ENCODE measurements at places on chromosomes 3 and 15. TPM values are rescaled to one million over a fixed set of nuclear protein-coding genes. Genes with fewer than 3 reads are reported as not detected.

The TMEM158 gene
- 3.8 TPM for total RNA-seq

The HESX1 gene
- total RNA-seq = 0.74 TPM

The CFAP91 gene
- total RNA-seq = 7.7 TPM

The FRMD5 gene
- 0.71 TPM for total RNA-seq

The GREM1 gene
- total RNA-seq = not detected

The KCNH8 gene
- total RNA-seq = not detected

The LRRN1 gene
- total RNA-seq = 2.3 TPM

The POPDC2 gene
- total RNA-seq = 2.0 TPM

The IL17RE gene
- 33.4 TPM for total RNA-seq

The ACAA1 gene
- total RNA-seq = 128 TPM

The ISLR gene
- 11.5 TPM for total RNA-seq

DNA sequence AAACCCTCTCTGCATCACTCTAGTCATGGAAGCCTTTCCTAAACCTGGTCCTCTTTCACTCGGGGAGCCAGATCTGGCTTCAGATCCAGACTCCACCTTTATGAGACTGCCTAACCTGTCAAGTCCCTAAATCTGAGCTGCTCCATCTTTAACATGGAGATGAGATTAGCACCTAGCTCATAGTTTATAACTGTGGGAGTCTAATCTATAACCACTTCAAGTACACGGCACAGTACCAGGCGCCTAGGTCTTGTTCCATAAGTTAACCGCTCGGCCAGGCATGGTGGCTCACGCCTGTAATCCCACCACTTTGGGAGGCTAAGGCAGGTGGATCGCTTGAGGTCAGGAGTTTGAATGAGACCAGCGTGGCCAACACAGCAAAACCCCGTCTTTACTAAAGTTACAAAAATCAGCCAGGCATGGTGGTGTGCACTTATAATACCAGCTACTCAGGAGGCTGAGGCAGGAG lies 30.3 kb downstream of the TPM1 start:
- DNase-seq = no peak

DNA sequence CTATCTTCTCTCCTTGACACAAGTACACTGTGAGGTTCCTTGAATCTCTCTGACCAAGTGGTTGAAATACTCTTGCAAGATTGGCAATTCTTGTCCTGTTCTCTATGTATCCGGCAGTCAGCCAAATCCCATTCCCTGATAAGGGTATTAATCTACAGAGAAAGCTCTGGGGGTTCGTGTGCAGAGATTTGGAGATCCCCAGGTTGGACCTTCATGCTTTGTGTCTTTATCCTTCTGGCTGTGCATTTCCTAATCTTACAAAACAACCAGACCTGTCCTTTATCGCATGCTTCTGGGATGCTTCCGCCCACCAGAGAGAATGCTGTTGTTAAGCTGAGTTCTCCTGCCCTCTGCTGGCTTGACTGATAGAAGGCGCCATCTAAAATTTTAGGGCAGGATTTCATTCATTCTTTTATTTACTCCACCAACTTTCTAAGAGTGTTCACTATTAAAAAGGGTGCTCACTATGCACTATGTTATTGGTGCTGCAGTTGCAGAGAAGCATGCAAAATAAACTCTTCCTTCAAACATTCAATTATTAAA lies 8.6 kb upstream of the SST start:
- no peak for DNase-seq

- DNase-seq = no peak
These were observed 10.0 kb downstream of the MYO5A start for GRCh38 chr15:52518487-52519371.

DNA sequence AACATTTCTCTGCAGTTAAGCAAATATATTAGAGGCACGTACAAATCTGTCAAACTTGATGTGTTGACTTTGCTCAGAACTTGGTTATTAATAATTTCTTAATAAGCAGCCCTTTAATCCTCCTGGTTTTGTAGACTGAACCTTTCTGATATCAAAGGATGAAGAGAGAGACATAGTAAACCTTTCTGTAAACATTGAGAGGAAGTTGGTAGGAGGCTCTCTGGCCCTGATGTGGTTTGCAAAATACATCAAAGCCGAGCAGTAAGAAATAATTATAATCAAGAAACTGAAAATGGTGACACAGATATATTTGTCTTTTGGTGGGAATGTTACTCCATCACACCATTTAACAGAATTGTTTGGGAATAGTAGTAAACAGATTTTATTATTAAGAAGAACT lies 111.9 kb downstream of the OXSM start:
- no peak for DNase-seq

DNA sequence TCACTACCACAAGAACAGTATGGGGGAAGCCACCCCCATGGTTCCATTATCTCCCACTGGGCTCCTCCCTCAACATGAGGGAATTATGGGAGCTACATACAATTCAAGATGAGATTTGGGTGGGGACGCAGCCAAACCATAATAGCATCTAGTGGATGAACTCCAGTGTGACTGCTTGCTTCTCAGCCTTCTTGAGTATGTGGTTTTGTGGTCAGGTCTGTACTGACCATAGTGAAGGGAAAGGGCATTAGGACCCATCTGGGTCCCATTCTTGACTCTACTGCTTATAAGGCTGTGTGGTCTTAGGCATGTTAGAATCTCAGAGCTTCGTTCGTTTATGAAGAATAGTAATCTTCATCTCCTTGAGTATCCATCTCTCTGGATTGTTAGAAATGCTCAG lies 81.4 kb downstream of the CGNL1 start:
- no peak for DNase-seq

GRCh38 chr3:17841190-17841828 lies 98.9 kb upstream of the TBC1D5 start:
- DNase-seq = peak; percentile 53

GRCh38 chr3:10627884-10628572 lies 122.6 kb upstream of the ATP2B2 start:
- peak; percentile 18 for DNase-seq

DNA sequence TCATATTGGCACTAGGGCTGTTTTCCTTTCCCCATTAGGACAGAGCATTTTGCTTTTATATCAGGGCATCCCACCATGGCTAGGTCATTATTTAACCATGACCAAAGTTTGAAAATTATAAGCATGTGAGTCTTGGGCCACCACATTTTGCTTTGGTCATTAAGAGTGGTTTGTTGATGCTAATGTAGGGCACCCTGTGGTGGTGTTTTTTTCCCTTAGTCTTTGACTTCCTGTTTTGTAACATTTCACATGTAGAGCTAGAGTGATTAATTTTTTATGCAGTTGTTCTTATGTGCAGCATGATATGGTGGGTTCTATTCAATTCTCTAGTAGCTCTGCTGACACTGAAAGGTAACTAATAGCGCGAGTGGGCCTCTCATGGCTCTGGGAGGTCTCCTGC lies 249.6 kb upstream of the ROBO1 start:
- DNase-seq = no peak

DNA sequence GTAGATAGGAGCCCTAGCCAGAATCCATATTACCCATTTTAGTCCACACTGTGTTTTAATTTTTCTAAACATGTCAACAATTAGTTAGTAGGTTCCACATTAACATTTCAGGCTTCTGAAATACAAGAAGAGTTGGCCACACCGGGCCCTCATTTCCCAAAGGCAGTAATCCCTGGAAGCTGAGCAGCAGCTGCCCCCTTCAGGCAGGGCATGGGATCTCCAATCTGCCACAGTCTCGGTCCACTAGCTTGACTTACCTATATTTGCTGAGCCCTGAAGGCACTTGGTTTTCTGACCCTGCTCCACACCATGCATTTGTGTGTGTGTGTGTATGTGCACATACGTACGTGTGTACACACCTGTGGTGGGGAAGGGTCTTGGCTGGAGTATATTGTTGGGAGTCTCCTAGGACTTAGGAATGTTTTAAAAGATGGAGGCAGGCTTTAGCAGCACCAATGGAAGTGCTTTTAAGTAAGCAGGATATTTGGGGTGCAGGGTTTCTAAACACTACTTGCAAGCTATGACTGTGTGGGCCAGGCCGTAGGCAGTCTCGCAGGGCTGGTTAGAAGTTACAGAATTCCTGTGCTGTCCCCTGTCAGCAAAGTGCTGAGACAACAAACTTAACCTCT lies 71.2 kb upstream of the SOX14 start:
- DNase-seq = peak; percentile 25

GRCh38 chr15:99997112-99997651 lies 263.9 kb upstream of the LYSMD4 start:
- no peak for DNase-seq

DNA sequence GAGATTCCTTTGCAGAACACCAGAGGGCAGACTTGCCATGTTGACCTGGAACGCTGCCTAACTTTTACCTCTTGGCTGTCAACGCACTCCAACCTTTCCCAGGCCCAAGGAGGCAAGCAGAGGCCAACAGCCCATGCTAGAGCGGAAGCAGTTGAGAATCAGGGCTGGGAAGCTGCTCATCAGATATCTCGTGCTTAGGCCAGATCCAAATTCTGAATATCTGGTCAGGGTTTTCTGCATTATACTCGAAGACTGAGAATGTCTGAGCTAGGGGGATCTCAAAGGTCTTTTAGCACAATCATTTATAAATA lies 2.5 kb downstream of the XIRP1 start:
- no peak for DNase-seq

DNA sequence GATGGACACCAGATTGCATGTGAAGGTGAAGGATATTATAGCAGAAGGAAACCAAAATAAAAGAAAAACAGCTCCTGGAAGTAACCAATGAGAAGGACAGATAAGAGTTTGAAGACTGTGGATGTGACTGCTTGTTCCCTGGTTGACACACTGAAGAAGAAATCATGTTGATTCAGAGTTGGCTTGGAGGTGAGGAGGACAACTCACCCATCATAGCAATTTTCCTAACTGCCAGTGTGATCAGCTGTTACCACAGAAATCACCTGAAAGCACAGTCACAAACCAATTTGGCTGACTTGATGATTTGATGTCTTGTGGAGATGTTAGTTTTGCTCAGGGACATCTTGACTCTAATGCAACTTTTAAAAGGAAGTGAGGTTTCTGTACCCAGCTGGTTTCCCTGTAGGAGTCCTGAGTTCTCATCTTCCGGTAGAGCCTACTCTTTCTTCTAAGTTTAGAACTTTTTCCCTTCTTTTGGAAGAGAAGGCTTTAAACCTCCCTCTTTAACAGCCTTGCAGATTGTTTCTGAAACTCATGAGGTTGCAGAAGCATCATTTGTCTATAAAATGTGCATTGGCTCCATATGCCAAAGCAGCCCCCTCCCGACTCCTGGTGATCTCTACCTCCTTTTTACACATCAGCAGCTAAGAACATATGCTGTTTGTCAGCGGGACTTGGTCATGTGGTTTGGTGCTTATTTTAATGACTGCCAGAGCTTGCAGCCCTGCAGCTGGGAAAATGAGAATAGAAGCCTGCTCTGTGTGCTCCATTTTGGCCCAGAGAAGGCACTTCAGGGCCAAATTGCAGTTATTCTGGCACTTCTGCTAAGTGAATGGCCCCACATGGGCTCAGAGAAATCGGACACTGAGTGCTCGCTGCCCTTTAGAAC lies 10.3 kb downstream of the ATG7 start:
- DNase-seq = no peak

All from upper lobe of left lung (tissue), 6 donors.